ENCODE measurements at places on chromosomes 6 and 20. TPM values are rescaled to one million over a fixed set of nuclear protein-coding genes. Genes with fewer than 3 reads are reported as not detected.

The RIPOR3 gene
- not detected for polyA plus RNA-seq

GRCh38 chr20:7264137-7264536, 496.7 kb downstream of the BMP2 start:
- H3K27me3 ChIP-seq, result no peaks in the 10 kb centered on the region
- no peak for DNase-seq
- H3K27ac ChIP-seq, result no peak overlapping the region
- no peaks in the 10 kb centered on the region for H3K4me1 ChIP-seq
- no peaks in the 10 kb centered on the region for H3K36me3 ChIP-seq
- H3K4me3 ChIP-seq, result no peak overlapping the region

GRCh38 chr6:20919677-20920385, 385.6 kb downstream of the CDKAL1 start:
- DNase-seq, result no peak
- no peak overlapping the region for H3K4me3 ChIP-seq
- no peaks in the 10 kb centered on the region for H3K36me3 ChIP-seq
- no peak overlapping the region for H3K27ac ChIP-seq
- H3K27me3 ChIP-seq, result no peaks in the 10 kb centered on the region

DNA sequence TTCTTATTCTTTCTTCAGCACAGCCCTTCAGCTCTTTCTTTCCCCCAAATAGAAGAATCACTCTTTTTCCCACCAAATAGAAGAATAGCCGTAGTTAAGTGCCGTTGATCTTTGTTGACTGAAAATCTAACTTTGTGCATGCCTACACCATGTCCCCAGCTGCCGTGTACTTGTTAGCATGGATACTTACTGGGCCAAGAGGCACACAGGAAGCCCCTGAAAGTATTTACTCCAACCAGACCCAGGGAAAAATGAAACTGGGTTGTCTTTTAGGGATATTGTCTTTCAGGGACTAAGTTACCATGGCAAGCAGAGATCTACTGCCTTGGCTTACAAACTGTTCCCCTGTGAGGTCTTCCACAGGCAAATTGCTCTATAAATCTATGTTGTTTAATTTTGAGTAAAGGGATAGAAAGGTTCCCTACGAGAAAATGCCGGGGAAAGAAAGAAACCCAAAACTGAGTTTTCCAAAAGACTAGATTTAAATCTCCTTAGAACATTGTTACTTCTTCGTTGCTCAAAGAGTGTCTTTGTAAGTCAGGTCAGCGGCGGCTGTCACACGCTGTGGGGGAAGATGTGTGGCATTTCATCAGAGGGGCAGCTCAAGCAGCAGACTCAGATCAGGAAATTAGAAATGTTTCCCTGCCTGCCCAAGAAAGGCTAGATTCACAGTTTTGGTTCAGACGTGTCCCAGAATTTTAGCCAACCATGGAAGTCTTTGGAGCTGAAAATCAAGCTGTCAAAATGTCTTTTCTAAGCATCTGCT, 188.2 kb upstream of the PRND start:
- no peak overlapping the region for H3K4me3 ChIP-seq
- no peaks in the 10 kb centered on the region for H3K36me3 ChIP-seq
- no peaks in the 10 kb centered on the region for H3K4me1 ChIP-seq
- H3K27me3 ChIP-seq, result peaks cover 15% of the 10 kb centered on the region

DNA sequence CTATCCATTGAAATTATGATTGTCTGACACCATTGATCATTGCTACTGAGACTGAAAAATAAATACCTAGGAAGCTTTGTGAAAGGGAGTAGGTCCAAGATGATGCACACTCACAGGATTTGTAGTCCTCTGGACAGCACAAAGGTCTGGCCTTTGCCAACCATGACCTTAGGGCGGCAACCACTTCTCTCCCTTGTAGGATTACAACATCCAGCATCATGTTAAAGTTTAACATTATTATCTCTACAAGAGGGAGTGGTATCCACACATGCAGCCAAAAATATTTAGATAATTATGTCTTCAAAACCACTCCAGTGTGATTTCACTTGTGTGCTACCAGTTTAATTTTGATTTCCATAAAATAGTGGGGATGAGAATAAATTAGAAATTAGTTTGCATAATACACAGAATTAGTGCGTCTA, 51.1 kb upstream of the NHSL1 start:
- no peak overlapping the region for H3K4me3 ChIP-seq
- no peaks in the 10 kb centered on the region for H3K36me3 ChIP-seq
- no peaks in the 10 kb centered on the region for H3K4me1 ChIP-seq

DNA sequence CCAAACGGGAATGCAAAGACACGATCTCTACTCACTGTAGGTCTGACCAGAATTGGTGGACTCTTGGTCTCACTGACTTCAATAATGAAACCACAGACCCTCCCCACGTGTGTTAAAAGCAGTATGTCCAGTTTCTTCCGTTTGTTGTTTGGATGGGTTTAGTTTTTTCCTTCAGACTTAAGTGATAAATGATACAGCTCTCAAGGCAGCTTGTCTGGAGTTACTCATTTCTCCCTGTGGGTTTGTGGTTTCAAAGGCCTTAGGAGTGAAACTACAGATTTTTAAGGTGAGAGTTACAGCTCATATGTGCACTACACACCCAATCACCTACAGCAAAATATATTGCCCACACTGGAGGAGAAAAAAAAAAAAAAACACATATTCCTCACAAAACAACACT, 86.7 kb upstream of the STMND1 start:
- DNase-seq, result no peak
- H3K27ac ChIP-seq, result no peak overlapping the region
- no peak overlapping the region for H3K4me3 ChIP-seq
- peaks cover 14% of the 10 kb centered on the region for H3K4me1 ChIP-seq

GRCh38 chr6:43941174-43941573, 171.2 kb downstream of the VEGFA start:
- H3K27me3 ChIP-seq, result no peaks in the 10 kb centered on the region
- DNase-seq, result no peak
- H3K27ac ChIP-seq, result no peak overlapping the region
- no peak overlapping the region for H3K4me3 ChIP-seq
- H3K4me1 ChIP-seq, result peaks cover 6% of the 10 kb centered on the region

- H3K4me1 ChIP-seq, result no peaks in the 10 kb centered on the region
- H3K27ac ChIP-seq, result no peak overlapping the region
- H3K27me3 ChIP-seq, result no peaks in the 10 kb centered on the region
- DNase-seq, result no peak
- H3K4me3 ChIP-seq, result no peak overlapping the region
Observed at GRCh38 chr6:109183109-109183650, 87.9 kb downstream of the CEP57L1 start.
